Stimulated activated CD8-positive, alpha-beta memory T cell treated with anti-CD3 and anti-CD28 coated beads, Interleukin-7, amount 100 ng/mL, for 1 hour (primary cell): ENCODE measurements at places on chromosomes 3 and 15.

DNA sequence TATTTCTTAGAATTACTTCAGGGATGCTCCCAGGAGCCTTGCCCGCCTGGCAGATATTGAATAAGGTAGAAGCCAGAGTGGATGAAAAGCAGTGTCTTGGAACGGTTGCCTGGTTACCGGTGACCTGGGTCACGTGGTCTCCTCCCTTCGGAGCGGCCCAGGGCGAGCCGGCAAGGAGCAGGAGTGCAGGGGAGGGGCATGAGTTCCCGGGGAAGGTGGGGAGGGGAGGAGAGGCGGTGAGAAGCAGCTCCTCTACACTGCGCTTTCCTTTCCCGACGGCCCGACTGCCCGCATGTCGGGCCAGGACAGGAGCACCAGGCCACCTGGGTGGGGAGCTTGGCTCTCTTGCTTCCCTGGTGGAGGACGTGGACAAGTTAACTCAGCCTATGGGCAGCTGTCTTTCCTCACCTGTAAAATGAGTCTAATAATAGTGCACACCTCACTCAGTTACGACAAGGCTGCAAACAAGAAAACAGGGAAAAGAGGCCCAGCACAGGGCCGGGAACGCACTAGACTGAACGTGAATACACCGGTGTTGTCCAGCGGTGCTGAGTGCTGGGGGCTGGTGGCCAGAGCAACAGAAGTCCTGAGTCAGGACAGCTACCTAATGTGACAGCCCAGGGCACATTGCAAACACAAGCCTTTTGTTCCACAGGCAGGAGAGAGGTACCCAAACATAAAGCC lies 198.3 kb downstream of the ADAMTS9 start:
- DNase-seq = no peak

GRCh38 chr15:95742256-95742655 lies 588.2 kb upstream of the NR2F2 start:
- DNase-seq = no peak

- no peak for DNase-seq
Observed at GRCh38 chr15:38610748-38611147, 46.1 kb upstream of the RASGRP1 start.

DNA sequence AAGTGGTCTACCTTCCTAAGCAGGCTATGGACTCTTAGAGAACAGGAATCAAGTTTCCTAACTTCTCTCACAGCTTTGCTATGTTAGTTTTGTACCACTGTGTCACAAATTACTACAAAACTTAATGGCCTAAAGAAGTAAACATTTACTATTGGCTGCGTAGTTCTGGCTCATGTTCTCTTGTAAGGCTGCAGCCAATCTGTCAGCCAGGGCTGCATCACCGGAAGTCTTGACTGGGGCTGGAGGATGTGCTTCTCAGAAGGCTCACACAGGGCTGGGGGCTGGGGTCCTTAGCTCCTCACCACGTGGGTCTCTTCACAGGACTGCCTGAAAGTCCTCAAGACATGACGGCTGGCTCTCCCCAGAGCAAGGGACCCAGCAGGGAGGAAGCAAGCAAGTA lies 15.5 kb downstream of the STIMATE start:
- DNase-seq = no peak

GRCh38 chr3:153783741-153784480 lies 337.3 kb upstream of the ARHGEF26 start:
- DNase-seq = no peak

DNA sequence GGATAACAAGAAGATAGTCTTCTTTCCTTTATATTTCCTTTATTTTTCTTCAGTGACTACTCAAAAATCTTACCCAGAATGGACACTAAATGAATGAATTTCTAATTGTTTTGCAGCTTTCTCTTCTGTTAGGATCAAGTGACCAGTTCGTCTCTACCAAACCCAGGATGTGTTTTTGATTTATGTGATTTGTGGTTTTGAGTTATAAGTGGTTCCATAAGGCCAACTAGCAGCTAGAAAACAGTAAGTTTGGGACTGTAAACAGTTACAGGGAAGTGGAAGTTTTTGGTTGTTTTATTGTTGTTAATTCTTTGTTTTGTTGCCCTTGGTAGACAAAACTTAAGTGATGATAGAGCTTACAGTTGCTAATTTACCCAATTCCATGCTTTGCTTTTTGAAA lies 456.5 kb downstream of the IL5RA start:
- DNase-seq = no peak

DNA sequence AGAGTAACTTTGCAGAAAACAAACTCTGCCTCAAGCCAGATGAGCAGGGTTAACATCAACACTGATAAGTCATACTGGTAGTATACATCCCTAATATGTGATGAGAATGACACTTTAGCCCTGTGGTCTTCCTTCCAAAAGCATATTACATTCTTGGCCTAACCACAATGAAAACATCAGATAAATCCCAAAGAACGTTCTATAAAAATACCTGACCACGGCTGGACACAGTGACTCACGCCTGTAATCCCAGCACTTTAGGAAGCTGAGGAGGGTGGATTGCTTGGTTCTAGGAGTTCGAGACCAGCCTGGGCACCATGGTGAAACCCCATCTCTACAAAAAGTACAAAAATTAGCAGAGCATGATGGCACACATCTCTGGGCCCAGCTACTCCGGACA lies 4.7 kb downstream of the TMCC1 start:
- DNase-seq = no peak

DNA sequence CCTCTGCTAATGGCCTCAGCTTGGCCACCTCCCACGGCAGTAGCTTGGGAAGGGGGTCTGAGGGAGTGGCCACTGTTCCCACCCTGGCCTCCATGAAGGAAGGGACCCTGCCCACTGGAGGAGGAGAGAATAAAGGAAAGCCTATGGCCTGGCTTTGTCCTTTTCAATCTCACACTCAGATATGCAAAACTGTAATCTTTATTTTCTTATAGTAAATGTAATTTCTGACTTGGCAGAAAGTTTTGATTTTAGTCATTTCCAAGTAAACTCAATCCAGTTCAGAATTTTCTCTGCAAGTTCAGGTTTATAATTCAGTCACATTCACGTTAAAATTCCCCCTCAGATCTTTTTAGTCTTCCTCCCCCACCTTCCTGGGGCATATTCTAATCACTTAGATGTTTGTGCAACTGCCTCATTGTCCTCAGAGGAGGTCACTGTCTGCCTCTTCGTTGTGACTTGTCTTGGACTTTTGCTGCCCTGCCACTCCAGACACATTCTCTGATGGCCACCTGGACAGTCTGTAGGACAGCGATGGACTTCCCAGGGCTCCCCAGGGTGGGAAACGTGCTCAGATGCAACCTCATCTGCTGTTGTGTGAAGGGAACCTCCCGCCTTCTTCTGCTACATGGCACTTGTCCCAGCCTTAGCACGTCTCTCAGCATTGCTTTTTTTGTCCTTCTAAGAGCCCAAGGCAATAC lies 222.8 kb upstream of the TBL1XR1 start:
- no peak for DNase-seq

DNA sequence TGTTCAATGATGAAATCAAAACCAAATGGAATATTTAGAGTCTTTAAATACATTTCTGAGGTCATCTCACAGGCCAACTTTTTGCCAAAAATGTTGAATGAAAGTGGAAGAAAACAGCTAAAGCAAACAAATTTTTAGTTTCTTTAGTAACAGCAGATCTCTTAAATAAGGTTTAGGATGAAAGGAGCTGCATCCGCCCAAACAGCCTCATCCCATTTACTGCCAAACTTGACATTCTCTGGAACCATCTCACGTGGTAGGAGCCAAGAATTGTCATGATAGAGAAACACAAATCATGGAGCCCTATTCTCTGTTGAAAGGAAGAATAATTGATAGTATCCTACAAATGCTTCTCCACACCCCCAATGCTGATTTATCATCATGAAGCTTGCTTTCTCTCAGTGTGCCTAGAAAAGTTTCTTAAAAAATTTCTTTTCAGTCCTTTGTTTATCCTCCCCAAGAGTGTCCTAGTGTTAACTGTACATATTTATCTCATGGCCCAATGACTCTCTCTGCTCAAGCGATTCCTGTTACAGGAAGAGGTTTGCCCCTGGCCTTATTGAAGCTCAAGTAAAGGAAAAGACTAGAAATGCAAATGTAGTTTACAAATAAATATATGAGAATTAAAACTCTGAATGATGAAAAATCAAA lies 23.4 kb downstream of the SLC9A9 start:
- no peak for DNase-seq

DNA sequence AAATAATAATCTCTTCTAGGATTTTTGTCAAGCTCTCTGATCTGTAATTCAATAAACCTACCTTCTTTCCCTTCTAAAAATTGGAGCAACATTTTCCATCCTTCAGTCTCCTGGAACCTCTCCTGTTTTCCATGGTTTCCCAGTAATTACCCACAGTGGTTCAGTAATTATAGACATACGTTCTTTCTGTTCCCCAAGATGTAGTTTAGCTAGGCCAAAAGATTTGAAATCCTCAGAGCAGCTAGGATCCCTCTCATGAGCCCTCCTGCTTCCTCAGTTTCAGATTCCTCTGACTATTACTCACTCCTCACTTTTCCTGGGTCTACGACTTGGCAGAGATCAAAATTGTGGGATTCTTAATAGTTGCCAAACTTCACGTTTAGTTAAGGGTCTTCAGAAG lies 76.9 kb upstream of the IGSF10 start:
- DNase-seq = no peak

DNA sequence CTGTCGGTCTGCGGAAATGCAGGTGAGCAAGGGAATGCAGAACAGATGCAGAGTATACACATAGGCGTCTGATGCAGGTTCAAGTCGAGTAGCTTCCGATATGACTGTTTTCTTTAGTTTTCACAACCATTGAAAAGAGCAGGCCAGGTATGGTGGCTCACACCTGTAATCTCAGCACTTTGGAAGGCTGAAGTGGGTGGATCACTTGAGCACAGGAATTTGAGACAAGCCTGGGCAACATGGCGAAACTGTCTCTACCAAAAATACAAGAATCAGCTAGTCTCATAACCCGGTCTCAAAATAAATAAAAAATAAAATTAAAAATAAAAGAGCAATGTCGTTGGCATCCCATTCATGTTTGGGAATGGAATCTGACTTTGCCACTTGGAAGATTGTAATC lies 101.5 kb downstream of the PTPRG start:
- DNase-seq = no peak

- DNase-seq = no peak
Observed at GRCh38 chr15:93809516-93809915, 421.8 kb upstream of the MCTP2 start.

DNA sequence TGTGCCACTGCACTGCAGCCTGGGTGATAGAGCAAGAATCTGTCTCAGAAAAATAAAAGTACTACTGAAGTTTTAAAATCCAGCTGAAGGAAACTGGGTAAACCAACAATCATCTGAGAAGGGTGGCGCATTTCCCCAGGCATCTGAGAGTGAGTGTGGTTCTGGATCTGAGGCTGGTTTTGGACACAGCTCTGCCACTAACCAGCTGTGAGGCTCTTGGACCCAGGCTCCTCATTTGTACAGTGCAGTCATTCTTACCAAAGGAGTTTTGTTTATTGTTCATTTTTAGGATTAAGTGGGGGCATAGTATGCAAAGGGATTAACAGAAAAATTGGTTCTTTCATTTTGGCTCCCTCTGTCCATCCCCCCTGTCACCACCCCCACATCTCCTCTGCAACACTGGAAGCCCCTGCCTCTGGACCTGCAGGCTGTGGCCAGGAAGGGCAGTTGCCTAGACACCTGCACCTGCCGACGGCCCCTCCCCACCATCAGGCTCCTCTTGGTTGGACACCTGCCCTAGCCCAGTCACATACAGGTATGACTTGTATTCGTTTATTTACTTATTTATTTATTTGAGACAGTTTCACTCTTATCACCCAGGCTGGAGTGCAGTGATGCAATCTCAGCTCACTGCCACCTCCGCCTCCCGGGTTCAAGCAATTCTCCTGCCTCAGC lies 8.8 kb downstream of the NUP210 start:
- no peak for DNase-seq

GRCh38 chr3:112651516-112651915 lies 10.6 kb upstream of the CCDC80 start:
- no peak for DNase-seq

DNA sequence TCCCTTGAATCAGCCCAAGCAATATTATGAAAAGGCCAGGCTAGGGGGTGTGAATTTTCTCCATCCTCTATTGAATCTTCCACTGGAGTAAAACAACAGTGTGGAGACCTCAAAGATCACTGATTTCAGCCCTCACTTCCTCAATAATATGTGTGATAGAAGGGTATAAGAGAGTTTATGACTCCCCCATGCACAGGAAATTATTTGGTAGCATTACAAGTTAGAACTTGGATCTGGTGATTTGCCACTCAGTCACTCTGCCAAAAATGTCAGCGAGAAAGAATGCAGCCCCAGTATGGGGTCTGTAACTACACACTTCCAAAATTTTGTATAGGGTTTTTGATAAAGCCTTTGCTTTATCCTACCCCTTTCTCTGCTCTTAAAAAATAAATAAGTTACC lies 81.0 kb upstream of the KCNMB2 start:
- no peak for DNase-seq
